ENCODE measurements at places on chromosomes 16 and 17.

GRCh38 chr17:82691714-82692113, 6.8 kb downstream of the RAB40B start:
- DNase-seq = no peak

DNA sequence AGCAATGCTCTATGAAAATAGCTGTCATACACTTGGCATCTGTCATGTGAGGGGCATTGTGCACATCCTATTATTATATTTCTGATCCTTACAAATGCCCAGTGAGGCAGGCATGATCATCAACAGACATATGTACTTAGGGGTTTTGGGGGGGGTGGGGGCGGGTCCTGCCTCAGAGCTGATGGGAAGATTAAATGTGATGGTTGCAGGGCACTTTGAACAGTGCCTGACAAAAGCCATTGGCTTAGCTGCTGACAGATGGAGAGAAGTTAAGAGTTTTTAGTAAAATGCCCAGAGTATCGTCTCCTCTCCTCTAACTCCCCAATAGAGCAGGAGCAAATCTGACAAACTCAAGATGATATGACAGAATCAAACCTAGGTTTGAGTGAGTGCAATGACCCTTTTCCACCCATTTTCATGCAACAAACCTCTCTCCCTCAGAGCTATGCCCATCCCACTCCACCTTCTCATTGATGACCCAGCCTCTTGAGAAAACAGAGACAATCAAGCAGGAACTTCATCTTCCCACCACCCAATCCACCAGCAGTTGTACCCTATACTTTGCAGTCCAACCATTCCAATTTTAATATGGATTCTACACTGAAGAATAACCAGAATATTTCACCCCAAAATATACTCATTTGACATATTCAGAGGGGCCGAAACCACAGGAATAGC, 4.8 kb downstream of the KLHL11 start:
- DNase-seq = no peak

GRCh38 chr16:869823-870641, 69.5 kb upstream of the GNG13 start:
- DNase-seq = no peak

GRCh38 chr17:61250335-61250890, 149.2 kb upstream of the TBX2 start:
- DNase-seq = no peak

GRCh38 chr17:63082273-63082861, 116.3 kb downstream of the TANC2 start:
- DNase-seq = no peak

Data from cerebellar nuclear complex (tissue), 1 donor.